ENCODE measurements at places on chromosomes 6 and 20.

GRCh38 chr20:38054647-38055046, 21.1 kb downstream of the RPRD1B start:
- DNase-seq, result no peak

GRCh38 chr6:52547647-52548352, 29.1 kb downstream of the TRAM2 start:
- DNase-seq, result no peak

GRCh38 chr6:39804466-39805065, 12.4 kb downstream of the DAAM2 start:
- no peak for DNase-seq

DNA sequence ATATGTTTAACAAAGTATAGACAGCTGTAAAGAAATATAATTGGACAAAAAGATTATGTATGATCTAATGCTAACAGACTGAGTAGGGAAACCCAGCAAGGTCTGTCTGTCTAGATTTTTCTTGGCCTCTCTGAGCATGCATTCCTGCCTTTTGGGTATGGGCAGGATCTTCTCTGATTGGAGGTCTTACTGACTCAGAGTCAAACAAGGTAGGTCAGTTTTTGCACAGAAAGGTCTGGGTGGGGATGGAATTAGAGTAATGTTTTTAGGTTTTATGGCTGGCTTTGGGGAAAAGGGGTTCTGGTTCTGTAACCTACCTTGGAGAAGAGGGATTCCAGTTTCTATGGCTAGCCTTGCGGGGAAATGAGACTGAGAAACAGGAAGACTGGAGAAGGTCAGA, 65.5 kb downstream of the LIN28B start:
- no peak for DNase-seq

- no peak for DNase-seq
Observed at GRCh38 chr6:170487707-170488329, 65.3 kb downstream of the PSMB1 start.

DNA sequence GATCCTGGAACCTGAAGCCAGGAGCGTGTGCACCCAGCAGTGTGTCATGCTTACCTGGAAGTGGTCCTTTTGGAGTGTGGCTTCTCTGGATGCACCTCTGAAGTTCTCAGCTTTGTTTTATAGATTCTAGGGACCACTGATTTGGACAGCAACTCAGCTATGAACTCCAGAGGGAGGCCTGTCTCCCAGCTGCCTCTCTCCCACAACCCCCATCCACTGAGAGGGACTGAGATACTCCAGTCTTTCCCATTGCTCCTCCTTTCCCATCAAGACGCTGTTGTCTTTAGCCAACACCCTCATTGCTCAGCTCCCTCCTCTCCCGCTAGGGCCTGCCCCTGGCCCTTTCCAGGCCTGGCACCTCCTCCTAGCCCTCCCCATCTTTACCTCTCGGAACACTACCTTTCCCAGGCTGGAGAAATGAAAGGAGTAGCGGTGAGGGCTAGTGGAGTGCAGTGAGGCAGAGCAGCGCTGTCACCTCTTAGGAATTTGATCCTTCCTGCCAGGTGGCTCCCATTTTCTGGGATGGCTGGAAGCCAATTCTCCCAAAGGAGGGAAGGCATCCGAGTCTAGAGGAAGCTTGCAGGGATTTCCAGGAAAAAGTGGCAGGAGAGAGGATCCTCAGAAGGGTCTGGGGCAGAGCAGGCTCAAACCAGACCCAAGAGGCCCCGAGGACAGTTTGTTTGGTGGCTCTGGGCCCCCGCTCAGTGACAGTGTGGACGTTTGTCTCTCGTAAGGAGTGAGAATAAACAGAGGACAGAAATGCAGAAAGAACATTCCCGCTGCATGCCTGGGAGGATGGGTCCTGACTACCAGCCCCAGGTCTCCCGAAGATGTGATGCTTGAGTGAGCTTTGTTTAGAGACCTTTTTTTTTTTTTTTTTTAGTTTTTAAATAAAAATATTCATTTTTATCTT, at the start of gene LRRN4:
Gene LRRN4 (minus strand): TSS at position 285 of the 913 bp plus-strand sequence. CDS start 1,261 bp downstream, outside the sequence.
- no peak for DNase-seq

- no peak for DNase-seq
Observed at GRCh38 chr6:79081663-79082062, 3.6 kb upstream of the PHIP start.

DNA sequence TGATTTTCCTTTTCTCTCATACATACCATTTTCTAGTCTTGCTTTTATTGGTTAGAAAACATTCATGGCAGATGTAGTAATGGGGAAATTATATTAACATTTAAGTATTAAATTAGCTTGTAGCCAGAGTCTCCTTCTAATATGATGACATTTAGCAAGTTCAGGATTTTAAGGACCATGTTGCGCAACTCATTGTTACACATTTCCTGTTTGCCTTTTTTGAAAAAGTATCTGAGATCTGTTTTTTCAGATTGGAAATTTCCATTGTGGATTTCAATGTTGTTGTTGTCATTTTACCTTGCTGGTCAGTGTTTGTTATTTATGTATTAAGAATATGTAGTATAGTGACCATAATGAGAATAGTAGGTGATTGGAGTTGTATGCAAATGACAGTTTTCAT, 38.7 kb downstream of the CDKAL1 start:
- DNase-seq, result no peak

- no peak for DNase-seq
Observed at GRCh38 chr6:149056777-149057463, 260.6 kb upstream of the TAB2 start.

- no peak for DNase-seq
Observed at GRCh38 chr6:75333676-75334200, 49.1 kb upstream of the TMEM30A start.

DNA sequence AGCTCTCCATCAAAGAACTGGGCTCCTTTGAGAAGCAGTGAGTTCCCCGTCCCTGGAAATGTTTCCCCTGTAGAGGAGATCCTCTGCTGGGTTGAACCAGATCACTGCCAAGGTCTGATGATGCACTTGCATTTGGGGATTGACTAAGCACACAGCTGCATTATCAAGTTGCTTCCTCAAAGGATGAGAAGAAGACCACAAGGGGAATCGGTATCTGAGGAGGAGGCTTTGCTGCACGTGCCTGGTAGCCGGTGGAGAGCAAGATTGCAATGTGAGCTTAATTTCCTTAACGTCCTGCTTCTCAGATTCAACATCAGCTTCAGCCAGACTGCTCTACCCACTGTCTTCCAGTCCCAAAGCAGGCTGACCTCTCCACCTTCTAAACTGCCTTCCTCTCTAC, 128.8 kb upstream of the STMND1 start:
- no peak for DNase-seq

GRCh38 chr6:158808941-158809678, 10.1 kb downstream of the EZR start:
- DNase-seq, result no peak

- DNase-seq, result no peak
Observed at GRCh38 chr6:116015561-116015960, 45.1 kb downstream of the FRK start.

DNA sequence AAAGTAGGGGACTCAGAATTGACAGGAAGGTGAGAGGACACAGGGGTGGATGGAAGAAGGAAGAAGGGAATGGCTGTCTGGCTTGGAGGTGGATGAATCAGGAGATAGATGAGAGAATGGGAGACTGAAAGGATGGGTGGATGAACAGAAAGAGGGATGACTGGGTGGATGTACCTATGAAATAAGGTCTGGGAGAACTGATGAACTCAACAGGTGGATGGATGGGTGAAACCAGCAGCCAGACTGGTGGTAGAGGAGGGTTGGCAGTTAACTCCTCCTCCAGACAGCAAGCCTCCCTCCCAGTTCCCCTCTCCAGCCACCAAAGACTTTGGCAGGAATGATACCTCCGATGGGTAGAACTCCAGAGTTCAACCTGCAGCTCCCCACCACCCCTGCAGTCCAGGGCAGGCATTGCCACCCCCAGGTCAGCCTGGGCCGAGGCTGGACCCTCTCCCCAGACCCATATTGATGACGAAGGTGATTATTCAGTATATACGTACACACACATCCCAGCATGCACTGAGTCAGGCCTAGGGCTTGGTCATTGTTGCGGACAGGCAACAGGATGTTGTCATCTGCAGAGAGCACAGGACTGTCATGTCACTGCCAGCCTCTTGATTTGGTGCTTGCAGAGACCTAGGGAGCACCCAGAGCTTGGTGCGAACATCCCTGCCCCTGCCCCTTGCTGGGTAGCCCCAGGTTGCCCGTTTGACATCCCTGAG, 2.0 kb downstream of the SUN5 start:
- DNase-seq, result no peak

DNA sequence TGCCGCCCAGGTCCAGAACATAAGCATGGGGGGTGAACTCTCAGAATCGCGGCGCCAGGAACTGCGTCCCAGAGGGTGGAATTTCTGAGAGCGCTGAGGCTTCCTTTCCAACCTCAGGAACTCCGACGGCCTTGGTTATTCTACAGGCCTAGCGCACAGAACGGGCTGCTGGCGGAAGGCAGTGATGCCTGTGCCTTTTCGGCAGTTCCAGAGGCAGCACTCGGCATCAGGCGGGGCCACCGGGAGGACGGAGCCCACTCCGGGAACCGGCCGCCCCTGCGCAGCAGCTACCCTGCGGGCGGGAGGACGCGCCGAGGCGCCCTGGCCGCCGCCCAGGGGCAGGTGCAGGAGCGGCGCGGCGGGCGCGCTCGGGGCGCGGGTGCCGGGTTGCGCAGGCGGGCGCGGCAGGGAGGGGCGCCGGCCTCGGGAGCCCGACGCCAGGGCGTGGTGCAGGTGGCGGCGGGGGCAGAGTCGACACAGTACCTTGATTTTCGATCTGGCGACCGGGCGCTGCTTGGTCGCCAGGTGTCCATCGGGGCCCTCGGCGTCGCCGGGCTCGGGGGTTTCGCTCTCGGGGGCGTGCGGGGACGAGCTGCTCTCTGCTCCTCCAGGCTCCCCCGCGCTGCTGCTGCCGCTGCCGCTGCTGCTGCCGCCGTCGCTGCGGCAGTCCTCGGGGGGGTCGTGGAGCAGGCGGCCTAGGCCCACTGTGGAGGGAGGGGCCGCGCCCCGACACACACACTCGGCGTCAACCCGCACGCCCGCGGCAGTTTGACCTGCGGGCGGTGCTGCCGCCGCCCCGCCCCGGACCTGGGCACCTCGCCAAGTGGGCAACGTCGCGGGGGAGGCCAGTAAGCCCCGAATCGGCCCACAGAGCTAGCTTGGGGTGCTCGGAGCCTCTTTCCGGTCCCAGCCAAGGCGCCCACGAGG, 1.3 kb downstream of the OVOL2 start:
- DNase-seq, result no peak

DNA sequence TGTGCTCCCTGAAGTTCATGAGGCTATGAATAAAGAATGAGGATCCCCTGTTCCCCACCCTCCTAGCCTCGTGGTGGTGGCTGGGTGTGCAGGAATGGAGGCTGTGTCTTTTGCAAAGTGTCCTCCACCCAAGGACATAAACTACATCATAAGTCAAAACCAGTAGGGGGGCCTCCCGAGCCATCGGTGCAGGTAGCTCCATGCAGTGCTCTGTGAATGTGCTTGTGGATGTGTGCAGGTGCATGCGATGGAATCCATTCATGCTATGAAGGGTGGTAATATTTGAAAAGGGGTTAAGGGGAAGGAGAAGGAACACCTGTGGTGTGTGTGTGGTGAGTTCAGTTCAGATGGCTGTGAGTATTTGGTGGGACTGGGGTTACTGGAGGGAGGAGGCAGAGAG, 197.3 kb downstream of the NRN1 start:
- no peak for DNase-seq

DNA sequence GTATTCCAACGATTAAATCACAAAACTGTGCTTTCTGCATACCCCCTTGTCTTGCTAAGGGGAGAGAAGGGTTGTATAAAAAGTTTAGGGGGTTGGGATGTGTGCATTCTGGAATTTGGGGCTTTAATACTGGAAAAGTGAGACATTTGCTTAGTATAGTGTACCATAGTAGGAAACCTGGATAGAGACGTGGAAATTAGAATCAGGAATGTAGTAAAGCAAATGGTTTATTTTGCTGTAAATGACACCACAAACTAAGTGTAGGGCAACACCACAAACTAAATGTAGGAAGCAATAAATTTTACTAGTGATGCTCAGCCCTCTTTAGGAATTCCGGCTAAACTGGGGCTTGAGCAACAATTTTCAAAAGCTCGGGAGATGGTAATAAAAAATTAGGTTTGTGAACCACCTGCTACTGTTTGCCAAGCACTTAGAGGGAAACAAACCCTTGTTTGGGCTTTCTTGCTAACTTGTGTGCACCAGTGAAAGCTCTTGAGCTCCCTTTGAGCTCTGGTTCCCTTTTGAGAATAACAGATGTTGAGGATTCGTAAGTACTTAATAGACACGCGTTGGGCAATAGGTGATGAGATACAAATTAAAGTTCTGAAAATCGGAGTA, 13.8 kb downstream of the BRD2 start:
- DNase-seq, result no peak

DNA sequence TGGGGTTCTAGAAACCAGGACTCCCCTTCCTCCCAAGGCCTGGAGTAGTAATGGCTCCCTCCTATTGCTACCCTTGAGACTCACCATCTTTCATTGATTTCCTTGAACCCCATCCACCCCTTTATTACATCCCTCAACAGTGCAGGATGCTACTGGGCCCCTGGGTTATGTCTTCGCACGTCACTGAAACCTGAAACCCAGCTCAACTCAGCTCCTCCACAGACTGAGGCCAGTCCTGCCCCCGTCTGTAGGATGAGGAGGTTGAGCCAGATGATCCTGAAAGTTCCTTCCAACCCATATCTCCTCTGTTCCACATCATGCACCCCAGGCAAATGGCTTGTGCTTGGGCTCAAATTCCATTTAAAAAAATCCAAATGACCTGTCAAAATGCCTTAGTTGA, 21.4 kb downstream of the CPNE5 start:
- DNase-seq, result no peak

GRCh38 chr20:57146155-57146554, 120.3 kb downstream of the BMP7 start:
- no peak for DNase-seq

- DNase-seq, result no peak
Observed at GRCh38 chr6:156699935-156700334, 77.2 kb upstream of the ARID1B start.
